ENCODE measurements at places on chromosomes 13 and 19. TPM values are rescaled to one million over a fixed set of nuclear protein-coding genes. Genes with fewer than 3 reads are reported as not detected.

The GPR4 gene
- total RNA-seq = not detected

The SH2D3A gene
- total RNA-seq = not detected

DNA sequence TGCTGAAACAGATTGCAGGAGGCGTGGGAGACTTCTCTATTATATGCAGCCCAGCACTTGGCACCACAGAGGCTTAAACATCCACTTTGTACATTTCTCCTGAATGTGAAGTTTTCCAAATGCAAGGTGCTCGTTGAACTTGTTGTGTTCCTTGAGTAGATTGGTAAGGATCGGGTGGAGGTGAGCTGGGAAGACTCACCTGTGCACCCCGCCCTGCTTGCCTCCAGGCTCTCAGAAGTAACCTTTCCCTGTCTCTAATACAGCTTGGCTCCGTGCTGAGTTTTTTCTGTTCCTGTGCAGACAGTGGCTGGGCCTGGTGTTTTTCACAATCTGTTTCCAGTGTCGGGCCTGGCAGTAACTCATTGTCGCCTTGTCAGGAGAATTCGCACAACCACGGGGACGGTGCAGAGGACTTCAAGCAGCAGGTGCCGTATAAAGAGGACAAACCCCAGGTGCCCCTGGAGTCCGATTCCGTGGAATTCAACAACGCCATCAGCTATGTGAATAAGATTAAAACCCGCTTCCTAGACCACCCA is 12.3 kb downstream of the SIN3B start:
- DNase-seq = no peak

- DNase-seq = no peak
These were observed 9.0 kb downstream of the NFIX start for GRCh38 chr19:13004273-13004672.

GRCh38 chr13:95787356-95788099 is 110.6 kb downstream of the DNAJC3 start:
- no peak for DNase-seq

- no peak for DNase-seq
These were observed 257.3 kb upstream of the MAB21L1 start for GRCh38 chr13:35733827-35734226.

The AMER2 gene
- not detected for total RNA-seq

DNA sequence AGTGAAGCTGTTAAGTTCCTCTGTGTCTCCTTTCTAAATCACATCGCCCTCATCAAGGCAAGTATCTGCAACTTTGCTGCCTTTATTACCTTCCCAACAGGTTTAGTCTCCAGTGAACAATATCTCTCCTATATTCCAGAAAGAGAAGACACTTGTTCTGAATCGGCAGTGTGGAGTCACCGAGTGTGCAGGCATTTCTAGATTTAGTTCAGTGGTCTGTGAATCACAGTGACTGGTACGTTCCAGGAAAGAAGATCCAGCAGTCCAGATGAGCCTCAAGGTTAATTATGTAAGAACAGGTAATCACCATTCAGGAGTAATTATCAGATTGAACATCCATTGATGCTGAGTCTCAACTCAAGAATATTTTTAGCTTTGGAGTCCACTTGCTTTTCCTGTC is 497.0 kb downstream of the FOXO1 start:
- DNase-seq = no peak

GRCh38 chr13:58583966-58584365 is 952.4 kb downstream of the PCDH17 start:
- DNase-seq = no peak

DNA sequence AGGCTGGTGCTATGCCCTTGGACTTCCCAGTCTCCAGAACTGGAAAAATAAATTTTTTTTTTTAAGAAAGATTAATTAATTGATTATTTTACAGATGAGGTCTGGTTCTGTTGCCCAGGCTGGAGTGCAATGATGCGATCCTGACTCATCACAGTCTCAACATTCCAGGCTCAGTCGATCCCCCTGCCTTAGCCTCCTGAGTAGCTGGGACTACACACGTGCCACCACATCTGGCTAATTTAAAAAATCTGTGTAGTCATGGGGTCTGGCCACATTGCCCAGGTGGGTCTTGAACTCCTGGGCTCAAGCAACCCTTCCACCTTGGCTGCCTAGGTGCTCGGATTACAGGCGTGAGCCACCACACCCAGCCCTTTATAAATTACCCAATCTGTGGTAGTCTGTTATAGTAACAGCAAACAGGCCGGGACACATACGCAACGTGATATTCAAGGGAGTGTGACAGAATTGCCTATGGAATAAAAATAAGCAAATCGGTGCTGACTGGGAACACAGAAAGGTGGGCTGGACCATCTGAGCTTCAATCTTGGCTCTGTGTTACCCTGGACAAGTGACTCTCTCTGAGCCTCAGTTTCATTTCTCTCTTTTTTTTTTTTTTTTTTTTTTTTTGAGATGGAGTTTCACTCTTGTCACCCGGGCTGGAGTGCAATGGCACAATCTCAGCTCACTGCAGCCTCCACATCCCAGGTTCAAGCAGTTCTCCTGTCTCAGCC is 42.8 kb downstream of the PIN1 start:
- no peak for DNase-seq

The CGB7 gene
- 0.16 TPM for total RNA-seq

The SCN1B gene
- total RNA-seq = 8.1 TPM

DNA sequence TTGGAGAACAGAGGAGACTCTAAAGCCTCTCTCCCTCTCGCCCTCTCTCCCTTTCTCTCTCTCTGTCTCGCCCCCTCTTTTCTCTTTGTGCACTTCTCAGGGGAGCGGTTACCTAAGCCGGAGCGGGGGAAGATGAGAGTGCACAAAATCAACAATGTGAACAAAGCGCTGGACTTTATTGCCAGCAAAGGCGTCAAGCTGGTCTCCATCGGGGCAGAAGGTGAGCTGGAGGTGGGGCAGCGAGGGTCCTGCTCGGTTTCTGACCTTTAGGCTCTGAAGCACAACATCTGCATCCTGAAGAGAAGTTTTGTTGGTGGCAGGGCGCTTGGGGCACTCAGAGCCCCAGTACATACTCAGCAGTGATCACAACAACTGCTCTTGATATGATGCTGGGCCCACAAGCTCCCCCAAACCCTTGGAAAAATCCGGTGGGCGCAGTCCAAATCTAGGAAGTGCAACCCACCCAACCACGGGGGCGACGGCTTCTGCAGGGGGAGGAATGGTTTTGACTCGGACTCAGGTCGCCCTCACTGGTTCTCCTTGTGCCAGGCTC is 43.3 kb downstream of the CAPN12 start:
- no peak for DNase-seq

The PRRG2 gene
- total RNA-seq = 0.32 TPM

- no peak for DNase-seq
These were observed 571.2 kb downstream of the LIG4 start for GRCh38 chr13:107644136-107644535.

DNA sequence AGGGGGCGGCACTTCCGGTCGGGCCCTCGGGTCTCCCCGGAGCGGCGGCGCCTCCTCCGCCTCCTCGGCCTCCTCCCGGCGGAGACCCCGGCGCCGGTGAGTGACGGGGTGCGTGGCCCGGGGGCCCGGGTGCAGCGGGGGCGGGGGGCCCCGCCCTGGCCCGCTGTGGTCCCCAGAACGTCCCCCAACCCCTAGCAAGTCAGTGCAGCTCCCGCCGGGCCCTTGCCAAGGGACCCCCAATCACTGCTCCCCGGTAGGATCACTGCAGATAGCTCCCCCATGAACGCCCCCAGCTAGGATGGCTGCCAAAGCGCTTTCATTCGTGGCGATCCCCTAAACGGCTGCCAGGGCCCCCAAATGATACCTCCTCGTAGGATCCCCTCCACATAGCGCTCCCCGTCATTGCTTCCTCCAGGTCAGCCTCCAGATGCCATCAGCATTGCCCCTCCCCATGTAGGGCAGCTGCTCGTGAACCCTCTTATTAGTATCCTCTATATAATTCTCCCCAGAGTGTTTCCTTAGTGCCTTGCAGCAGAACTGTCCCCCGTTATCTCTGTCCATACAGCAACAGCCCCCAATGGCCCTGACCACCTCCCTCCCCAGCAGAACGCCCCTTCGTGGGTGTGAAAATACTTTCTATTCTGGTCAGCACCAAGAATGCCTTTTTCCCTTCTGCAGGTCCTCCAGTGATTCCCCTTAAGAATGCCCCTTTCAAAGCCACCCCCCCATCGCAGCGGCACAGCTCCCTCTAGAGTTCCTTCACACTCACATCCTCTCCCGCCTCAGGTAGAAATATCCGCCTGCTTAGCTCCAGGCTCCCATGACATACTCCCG is at the start of gene ZNF865:
TSS of gene ZNF865 (plus strand) at position 11 of the 834 bp plus-strand sequence. CDS start 7,972 bp downstream, outside the sequence.
- no peak for DNase-seq

The DMKN gene
- not detected for total RNA-seq

DNA sequence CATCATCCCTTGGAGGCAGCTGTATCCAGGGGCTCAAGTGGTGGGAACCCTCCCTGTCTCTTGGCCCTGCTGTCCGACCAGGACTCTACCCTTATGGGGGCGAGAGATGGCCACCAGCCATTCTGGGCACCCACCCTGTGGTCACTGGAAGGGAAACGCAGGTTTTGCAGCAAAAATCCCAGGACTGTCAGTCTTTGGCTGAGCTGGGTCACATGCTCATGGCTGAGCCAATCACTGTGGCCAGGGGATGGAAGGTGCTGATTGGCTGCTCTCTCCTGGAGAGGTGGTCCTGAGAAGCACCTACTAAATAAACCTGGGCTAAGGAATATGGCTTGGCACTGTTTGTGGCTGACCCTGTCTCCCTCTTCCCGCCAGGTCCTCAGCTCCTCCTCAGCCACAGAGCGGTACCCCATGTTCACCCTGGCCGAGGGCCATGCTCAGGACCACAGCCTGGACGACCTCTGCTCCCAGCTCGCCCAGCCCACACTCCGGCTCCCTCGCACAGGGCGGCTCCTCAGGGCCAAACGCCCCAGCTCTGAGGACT is 8.9 kb downstream of the ATG4D start:
- no peak for DNase-seq

DNA sequence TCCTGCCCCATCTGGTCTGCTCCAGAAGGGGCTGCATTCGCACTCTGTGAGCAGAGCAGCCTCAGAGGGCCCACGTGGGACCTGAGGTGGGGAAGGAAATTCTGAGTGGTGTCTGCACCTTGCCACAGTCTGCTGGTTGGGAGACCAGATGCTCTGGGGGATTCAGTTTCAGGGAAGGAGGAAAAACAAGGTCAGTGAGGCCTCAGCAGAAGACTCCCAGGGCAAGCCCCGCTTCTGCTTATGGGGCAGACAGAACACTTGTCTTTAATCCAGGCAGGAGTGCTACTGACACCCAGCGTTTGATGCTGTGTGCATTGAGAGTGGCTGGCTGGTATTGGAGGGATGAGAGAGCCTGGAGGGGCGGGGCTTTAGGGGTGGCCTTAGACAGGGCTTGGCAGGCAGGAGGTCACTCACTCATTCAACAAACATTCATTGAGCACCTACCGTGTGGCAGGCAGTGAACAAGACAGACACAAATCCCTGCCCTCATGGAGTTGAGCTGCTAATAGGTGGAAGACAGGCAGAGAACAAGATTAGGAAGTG is 4.9 kb upstream of the CLEC17A start:
- DNase-seq = no peak

DNA sequence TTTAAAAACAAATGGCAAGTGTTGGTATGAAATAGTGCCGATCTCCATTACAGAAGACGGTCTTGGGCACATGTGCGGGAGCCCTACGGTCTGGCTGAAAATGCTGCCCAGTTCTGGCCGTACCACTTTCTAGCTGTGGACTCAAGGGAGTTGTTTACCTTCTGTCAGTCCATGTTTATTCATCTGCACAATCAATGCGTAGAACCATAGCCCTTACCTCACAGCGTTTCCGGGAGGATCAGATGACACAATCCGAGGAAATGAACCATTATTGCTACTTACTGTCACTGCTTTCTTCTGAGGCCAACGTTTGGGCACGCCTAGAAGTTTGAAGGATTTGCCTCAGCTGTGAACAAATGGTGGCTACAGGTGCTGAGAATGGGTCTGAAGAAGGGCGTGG is 31.2 kb downstream of the GADD45B start:
- no peak for DNase-seq

DNA sequence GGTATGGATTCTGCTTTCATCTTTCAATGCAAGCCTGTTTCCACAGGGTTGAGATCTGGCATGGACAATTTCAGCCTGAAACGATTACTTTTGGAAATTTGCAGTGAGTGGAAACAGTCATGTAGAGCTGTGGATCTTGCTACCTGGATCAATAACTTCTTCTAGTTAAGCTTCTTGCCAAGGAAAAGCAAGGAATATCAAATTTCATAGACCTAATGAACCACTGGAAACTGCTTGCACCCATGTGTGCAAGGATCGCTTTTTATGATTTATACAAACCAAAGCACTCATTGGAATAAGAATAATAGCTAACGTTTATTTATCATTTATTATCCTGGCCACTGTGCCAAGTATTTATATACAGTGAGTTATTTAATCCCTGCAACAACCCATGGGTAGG is 392.8 kb downstream of the KCNRG start:
- DNase-seq = no peak

GRCh38 chr13:99045396-99045795 is 67.5 kb upstream of the DOCK9 start:
- no peak for DNase-seq

DNA sequence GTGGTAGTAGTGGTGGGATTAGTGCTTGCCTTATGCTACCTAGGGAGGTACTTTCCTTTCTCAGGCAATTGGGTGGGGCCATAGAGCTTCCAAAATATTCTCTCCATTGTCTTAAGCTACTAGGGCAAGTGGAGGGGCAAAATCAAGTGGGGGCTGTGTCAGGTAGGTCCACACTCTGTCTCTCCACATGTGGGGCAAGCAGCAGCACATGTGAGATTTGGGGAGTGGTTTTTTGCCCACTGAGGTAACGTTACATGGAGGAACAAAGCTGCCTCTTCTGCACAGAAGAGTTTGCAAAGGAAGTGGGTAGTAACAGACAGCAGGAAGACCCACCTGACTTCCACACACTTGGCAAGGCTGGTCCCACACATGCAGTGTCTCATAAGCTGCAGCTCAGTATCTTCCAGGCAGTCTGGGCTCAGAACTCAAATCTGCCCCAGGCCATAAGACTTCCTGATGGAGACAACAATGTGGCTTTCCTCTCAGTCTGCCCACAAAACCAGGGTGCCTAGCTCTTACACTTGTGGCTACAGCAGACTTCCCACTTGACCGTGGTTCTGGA is 1581.5 kb upstream of the PCDH20 start:
- DNase-seq = no peak

The TMEM238 gene
- total RNA-seq = 0.70 TPM

DNA sequence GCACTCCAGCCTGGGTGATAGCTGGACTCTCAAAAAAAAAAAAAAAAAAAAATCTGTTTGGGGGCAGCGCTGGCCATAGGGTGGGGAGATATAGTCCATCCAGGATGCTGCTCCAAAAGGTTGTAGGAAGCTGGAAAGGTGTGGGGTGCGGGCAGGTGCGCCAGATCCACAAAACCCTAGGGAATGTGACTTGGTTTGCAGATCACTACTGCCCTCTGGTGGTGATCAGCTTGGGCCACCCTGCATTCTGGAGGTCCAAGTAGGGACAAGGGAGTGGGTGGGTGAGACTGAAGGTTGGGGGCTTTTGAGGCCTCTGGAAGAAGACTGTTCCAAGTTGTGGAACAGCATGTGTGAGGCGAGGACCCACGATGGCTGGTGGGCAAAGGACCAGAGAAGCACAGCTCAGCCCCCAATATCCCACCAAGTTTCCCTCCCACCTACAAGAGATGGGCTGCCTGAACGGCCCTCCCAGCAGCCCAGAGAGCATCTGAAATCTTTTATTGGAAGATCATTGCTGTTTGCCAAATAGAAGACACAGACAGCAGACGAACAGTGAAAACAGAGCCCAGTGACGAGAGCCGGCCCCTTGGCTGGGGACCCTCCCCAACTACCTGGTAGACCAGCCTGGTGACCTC is 10.4 kb upstream of the TYK2 start:
- no peak for DNase-seq

The TSKS gene
- not detected for total RNA-seq

- DNase-seq = no peak
These were observed 5.8 kb downstream of the EGLN2 start for GRCh38 chr19:40804783-40805242.
